ENCODE measurements at places on chromosomes 6 and 20.

DNA sequence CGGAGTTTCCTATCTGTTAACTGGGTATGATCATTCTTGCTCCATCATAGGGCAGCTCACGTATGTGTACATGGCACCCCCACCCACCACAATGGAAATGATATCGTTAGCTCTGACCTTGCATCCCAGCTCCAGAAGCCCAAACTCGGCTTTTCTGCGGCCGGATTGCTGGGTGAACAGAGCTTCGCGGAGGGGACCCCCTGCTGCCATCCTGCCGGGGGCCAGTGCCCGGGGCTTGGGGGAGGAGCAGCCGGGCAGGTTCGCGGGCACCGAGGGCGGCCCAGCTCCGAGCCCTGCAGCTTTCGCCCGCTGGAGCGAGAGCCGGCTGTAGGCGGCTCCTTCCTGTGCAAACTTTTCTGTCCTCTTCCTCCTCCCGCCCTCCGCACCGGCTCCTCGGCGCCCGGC is 24.9 kb upstream of the FUCA2 start:
- DNase-seq = peak; percentile 30

DNA sequence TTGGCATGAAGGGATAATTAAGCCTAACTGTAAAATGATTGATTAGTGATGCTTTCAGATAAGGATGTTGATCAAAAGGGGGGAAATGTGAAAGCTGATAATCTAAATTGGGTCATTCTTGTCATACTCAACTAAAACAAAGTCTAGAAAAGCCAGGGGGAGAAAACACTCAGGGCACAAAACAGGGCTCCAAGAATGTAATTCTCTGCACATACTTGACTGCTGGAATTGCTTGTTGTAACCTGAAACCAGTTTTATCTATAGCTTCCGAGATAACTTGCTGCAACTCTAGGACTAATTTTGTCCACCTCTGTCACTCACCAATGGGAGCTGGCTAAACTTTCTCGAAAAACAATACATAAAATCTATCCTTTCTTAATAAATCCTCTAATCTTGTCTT is 310.3 kb downstream of the CLVS2 start:
- DNase-seq = no peak

GRCh38 chr6:150899231-150899630 is 33.7 kb downstream of the MTHFD1L start:
- no peak for DNase-seq

DNA sequence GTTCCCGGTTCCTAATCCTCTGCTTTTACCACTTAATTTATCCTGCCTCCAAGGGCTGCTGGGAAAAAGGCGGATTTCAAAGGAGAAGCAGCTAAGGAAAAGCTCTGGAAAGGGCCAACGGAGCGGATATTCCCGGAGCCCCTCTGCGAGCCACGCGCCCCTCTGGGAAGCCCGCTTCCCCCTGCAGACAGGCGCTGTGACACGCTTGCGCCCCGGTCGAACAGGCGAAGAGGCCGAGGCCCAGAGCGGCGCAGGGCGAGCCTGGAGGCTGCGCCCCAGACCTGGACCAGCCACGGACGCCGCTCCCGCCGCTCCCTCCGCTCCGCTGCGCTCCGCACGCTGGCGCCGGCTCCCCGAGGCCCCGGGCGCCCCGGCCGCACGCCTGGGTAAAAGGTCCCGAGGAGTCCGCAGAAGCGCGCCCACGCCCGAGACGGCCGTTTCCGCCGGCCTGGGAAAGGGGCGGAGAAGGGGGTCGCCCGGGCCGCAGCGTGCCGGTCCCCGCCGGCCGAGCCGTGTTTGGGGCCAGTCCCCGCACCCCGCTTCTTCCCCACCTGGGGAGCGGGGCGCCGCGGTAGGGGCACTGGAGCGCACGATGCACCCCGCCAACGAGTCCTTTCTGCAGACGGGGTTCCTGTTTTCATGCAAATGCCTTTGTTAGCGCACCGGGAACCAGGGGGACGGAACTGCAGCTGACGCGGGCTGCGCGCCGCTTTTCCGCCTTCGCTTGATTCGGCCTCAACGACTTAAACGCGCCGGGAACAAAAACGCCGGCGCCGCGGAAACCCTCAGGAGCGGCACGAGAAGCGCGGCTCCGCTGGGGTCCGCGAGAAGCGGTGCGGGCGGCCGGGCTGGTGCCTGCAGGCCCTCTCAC is 91.9 kb upstream of the SIRPA start:
- DNase-seq = no peak

DNA sequence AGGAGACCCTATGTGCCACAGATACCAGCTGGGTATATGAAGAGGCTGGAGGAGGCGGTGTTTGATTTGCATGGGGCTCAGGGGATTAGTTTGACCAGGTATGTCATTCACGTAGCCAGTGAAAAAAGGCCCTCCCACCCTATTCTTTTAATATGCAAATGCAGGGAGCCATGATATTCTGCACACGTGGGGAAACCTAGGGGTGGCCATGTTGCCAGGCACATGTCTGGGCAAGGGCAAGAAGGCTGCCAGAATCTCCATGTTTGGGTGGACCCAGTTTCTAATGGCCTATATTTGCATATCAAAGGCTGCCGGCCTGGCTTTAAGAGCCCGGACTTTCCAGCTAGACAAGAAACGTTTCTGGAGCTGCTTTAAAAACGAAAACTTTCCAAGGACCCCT is 60.4 kb downstream of the SOX4 start:
- no peak for DNase-seq

DNA sequence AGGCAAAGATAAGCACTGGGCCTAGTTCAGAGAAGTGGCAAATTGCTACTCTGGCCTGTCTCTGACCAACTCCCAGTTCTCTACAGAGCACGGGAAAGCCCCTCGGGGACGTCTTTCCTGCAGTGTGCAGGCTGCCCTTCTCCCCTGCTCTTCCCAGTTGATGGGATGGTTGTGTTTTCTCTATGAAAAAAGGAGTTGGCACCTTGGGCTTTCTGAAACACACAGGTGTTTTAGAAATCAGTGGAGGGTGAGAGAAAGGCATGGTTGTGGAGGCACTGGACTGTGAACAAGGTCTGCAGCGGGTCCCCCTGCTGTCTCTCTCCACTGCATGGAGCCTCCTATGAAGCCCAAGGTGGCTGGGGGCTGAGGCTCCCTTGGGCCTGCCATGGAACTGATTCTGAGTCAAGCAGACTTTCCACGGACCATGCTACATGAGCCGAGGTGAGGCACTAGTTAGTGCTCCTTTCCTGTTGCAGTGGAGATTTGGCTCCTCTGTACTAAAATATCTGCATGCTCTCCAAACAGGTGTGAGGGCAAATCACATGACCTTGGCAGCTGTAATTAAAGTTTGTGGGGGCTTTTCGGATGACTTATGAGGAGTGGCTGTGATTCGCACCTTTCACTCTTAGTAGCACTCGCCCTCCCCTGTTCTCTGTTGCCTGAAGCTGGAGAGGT is 16.3 kb downstream of the GTSF1L start:
- no peak for DNase-seq

- DNase-seq = no peak
Measured at GRCh38 chr20:31590717-31591225, 14.3 kb upstream of the ID1 start.

- DNase-seq = no peak
Measured at GRCh38 chr6:1952740-1953360, 292.6 kb downstream of the GMDS start.

GRCh38 chr6:56363796-56364430 is 116.5 kb upstream of the COL21A1 start:
- no peak for DNase-seq

DNA sequence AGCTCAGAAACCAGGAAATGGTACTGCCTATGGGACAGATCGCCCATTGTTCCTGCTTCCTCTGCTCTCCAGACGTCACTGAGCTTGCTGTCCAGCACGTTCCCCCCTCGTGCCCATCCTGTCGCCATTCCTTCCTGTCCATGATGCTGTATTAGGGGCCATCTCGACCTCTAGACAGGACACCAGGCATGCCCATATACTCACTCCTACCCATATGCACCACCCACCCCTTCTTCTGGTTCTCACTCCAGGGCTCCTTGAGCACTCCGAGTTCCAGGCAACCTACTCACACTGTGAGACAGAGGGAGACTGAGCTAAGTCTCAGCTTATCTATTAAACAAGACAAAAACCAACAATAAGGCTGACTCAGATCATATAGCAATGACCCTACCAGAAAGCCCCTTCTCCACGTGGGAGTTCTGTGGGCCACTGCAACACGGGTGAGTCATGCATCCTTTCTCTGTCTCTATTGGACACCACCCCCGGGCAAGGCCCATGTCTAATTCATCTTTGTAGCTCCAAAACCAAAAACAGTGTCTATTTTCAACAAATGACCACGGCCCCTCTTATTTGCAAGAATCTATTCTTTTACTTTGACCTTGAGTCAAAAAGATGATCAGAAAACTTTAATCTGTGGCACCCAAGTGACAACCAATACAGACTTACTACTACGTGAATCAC is 65.7 kb downstream of the PSMG4 start:
- DNase-seq = no peak

DNA sequence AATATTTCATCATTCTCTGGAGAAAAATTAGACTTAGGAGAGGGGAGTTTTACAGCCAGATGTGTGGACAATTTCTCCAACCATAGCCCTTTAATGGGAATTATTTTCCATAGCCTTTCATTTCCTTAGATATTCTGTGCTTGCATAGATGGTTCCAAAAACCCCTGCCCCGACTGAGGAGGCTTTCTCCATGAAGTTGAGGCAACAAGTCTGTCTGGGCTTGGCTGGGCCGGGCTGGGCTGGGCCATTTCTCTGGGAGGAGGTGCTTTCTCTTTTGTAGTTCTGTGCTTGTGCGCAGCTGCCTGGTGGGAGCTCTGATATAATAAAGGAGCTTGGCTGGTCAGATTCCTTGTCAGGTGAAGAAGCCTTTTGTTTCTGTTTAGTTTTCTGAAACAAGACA is 71.4 kb downstream of the SOBP start:
- no peak for DNase-seq

- peak; percentile 68 for DNase-seq
Measured at GRCh38 chr20:50192364-50193198, 2.0 kb downstream of the CEBPB start.

DNA sequence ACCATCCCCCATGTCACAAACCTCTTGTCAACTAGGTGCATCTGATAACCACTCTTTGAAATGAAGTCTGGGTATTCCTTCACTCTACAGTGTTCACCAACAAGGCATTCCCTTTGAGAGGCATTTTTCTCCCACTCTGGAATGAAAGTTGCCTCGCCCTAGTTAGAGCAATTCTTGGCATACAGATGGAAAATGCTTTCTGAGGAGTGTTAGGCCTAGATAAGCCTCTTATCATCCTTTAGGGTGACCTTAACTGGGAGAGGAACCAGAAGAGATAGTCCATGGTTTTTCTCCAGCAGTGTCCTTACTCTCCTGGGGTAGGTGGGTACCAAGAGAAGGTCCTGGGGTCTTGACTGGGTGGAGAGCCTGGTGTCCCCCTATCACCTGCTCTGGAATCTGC is 14.8 kb downstream of the CLIC5 start:
- no peak for DNase-seq

DNA sequence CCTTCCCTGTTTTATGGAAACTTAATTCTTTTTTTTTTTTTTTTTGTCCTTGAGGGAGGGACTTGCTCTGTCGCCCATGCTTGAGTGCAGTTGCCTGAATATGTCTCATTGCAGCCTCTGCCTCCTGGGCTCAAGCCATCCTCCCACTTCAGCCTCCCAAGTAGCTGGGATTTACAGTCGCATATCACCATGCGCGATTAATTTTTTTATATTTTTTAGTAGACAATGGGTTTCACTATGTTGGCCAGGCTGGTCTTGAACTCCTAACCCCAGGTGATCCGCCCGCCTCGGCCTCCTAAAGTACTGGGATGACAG is 654 bp downstream of the TMEM14C start:
- no peak for DNase-seq

GRCh38 chr6:1335367-1336037 is 23.6 kb downstream of the FOXQ1 start:
- DNase-seq = no peak

- DNase-seq = no peak
Measured at GRCh38 chr6:15689586-15690482, 27.0 kb upstream of the DTNBP1 start.

- no peak for DNase-seq
Measured at GRCh38 chr6:73630401-73630800, 23.4 kb downstream of the SLC17A5 start.

GRCh38 chr20:36775196-36775595 is 1.6 kb upstream of the DSN1 start:
- no peak for DNase-seq
